ENCODE measurements at places on chromosomes 12 and 14. TPM values are rescaled to one million over a fixed set of nuclear protein-coding genes. Genes with fewer than 3 reads are reported as not detected.
A peak's percentile ranks its signal among the peaks of the same experiment; 100 is the strongest.

Gene ANKRD33
- total RNA-seq: not detected

Gene PMCH
- total RNA-seq: not detected

DNA sequence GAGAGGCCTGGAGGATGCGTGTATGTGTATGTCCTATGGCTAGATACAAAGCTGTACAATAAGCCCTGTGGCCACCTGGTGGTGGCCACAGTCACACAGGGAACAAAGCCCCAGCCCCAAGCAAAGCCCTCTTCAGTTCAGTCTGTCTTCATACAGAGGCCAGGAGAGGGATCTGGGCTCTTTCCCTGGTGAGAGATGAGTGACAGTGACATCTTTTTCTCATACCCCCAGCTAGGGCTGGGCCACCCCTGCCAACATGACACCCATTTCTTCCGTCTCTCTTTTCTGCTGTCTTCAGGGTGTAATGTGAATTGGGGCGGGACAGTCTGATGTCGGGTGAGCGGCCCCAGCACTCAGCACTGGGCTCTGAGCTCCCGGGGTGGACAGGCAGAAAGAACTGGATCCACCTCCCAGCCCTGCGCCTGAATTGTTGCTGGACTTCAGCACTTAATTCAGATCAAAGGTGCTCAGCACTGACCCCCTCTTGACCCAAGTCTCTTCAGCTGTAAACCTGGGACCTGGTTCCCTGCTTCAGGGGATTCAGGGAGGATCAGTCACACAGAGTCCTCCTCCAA is 59.8 kb downstream of the SERPINA3 start:
- no peak for DNase-seq
- no peak overlapping the region for H3K4me3 ChIP-seq

DNA sequence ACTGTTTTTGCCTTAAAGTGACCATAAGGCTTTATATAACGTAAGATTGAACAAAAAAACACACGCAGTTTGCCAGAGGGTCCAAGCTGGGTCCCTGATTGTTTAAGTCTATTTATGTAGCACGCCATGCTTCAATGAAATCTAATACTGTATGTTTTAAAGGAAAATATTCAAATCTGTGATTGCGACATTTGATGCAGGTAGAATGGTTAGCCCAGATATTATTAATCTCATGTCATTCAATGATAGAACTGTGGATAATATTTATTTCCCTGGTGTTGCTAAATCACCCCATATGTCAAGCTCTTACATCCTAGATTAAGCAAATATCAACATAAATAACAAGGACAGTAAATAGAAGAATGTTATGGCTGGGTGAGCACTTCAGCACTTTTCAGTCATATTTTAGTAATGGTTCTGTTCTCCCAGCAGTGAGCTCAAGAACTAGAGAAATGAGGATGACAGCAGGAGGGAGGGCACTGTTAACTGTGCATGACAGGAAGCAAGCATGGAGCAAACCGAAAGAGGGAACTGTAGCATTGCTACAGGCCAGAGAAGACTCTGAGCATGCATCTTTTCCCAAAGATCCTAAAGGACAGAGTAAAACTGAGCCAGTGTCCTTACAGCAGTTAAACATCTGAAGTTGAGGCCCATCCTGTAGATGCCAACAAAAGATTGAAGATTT is 465.7 kb upstream of the MGAT4C start:
- no peak overlapping the region for H3K27ac ChIP-seq
- H3K27me3 ChIP-seq: no peaks in the 10 kb centered on the region
- no peak for DNase-seq
- no peaks in the 10 kb centered on the region for H3K36me3 ChIP-seq

- H3K27ac ChIP-seq: peak overlapping the region; percentile 56
- no peaks in the 10 kb centered on the region for H3K27me3 ChIP-seq
- H3K4me3 ChIP-seq: no peak overlapping the region
- no peaks in the 10 kb centered on the region for H3K36me3 ChIP-seq
- DNase-seq: no peak
- peaks cover 11% of the 10 kb centered on the region for H3K4me1 ChIP-seq
Observed at GRCh38 chr14:20440465-20440864, 4.5 kb upstream of the KLHL33 start.

GRCh38 chr12:131379738-131380137 is 331.2 kb upstream of the SFSWAP start:
- no peaks in the 10 kb centered on the region for H3K36me3 ChIP-seq
- DNase-seq: no peak
- H3K27ac ChIP-seq: no peak overlapping the region
- H3K27me3 ChIP-seq: peaks cover 2% of the 10 kb centered on the region

DNA sequence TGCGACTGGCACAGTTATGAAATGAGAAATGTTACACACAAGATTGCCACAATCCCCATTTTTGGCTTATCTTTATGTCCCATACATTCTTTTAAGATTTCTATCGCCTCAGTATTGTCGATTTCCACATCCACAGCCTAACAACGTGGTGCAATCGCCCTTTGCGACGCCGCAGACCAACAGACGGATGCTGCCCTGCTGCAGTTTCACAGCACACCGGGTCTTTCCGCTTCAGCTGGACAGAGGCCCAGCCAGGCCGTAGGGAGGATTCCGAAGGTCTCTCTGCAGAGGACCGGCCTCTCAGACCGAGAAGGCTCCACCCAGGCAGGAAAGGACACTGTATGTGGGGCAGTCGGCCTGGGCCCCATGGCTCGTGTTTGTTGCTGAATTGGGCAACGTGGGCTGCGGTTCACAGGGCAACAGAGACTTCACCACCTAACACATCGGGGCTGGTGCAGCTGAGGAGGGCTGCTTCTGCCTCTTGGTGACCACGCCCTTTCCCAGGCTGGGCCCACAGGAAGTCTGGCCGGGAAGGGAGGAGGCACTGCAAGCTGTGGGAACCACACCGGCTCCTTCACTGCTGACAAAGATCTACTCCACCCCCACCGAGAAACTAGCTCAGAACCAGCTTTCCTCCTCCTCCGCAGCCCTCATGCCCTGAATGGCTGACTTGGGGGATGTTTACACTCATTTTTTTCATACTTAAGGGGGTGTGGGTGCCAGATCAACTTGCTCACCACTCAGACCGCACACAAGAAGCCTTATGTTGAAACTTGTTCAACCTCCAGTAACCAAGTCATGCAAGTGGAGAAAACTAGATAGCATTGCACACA is 32.9 kb upstream of the MDM1 start:
- H3K36me3 ChIP-seq: peaks cover 8% of the 10 kb centered on the region
- peak; percentile 98 for DNase-seq
- peak overlapping the region; percentile 79 for H3K4me3 ChIP-seq
- H3K4me1 ChIP-seq: peaks cover 82% of the 10 kb centered on the region
- peak overlapping the region; percentile 81 for H3K27ac ChIP-seq

DNA sequence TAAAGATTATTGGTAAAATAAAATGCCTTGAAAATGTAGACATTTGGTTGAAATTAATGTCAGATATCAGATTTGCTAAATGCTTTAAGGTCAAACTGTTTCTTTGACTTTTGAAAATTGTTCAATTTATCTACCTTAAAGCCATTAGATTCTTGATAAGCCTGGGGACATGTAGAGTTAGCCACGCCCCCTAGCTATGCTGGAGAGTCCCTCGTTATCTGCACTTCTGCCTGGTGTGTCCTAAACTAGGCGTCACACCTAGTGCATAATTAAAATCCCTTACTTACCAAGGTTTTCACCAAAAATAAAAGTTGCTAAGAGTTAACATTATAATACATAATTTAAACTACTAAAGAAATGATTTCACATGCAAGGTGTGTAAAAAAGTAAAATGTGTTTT is 79.5 kb downstream of the EGLN3 start:
- H3K27ac ChIP-seq: no peak overlapping the region
- no peaks in the 10 kb centered on the region for H3K27me3 ChIP-seq
- H3K4me3 ChIP-seq: no peak overlapping the region

DNA sequence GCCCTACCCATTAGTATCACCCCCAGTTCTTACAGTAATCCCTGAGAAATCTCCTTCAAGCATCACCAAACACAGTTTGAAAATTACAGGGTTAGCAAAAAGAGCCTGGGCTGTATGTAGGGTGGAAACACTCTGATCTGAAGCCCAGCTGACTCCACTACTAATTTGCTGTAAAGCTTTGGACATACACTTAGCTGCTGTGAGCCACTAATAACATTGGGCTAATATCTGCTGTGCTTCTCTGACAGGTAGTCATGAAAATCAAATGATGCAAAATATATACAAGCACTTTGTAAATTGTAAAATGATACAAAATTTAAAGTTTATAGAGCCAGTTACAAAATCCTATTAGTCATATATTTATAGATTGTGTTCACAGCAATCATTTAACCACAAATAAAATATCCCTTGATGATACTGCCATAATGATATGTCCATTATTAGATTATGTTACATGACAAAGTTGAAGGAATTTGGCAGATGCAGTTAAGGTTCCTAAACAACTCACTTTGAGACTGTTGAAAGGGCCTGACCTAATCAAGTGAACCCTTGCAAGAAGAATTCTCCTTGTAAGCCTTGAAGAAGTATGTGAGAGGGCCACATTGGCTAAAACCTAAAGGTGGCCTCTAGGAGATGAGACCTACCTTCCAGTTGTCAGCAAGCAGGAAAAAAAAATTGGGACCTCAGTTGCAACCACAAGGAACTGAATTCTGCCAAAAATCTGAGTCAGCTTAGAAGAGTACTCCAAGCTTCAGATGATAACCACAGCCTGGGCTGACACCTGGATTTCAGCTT is 19.0 kb downstream of the TWF1 start:
- peaks cover 10% of the 10 kb centered on the region for H3K36me3 ChIP-seq
- no peaks in the 10 kb centered on the region for H3K27me3 ChIP-seq
- no peak overlapping the region for H3K4me3 ChIP-seq

- H3K4me1 ChIP-seq: peaks cover 21% of the 10 kb centered on the region
- DNase-seq: peak; percentile 76
- no peaks in the 10 kb centered on the region for H3K36me3 ChIP-seq
- no peaks in the 10 kb centered on the region for H3K27me3 ChIP-seq
- H3K27ac ChIP-seq: peak overlapping the region; percentile 56
Observed at GRCh38 chr14:104795781-104796686, 486 bp upstream of the AKT1 start.

DNA sequence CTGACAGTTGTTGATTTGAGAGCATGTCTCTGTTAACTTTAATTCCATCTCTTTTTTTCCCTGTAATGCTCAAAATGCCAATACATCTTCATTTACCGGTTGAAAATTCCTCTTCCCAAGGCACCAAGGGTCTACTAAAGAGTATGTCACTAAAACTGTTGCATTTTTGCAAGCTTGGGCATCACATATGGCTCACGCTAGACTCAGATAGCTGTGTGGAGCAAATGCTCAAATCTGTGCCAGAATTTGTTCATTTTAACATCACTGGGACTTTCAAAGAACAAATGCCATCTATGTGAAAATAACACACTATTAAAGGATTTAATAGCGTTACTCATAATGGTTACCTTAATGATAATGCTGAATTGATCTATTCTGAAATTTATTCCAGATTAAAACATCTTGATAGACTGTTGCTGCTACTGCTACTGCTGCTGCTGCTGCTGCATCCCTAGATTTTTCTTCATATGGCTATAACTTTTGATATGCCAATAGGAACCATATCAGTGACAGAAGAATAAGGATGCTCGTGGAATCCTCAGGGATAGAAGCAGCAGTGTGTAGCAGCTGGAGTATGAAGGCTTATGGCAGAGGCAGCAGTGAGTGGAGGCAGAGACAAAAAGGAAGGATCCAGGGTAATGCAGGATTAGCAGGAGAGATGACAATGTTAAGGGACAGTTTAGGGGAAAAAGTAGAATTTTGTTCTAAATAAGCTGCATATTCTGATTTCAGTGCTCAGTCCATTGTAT is 57.3 kb downstream of the MGAT4C start:
- no peaks in the 10 kb centered on the region for H3K4me1 ChIP-seq
- no peaks in the 10 kb centered on the region for H3K27me3 ChIP-seq
- no peak overlapping the region for H3K27ac ChIP-seq
- DNase-seq: no peak
- no peak overlapping the region for H3K4me3 ChIP-seq

- H3K27me3 ChIP-seq: no peaks in the 10 kb centered on the region
- H3K4me3 ChIP-seq: no peak overlapping the region
- no peak overlapping the region for H3K27ac ChIP-seq
- H3K4me1 ChIP-seq: no peaks in the 10 kb centered on the region
- no peaks in the 10 kb centered on the region for H3K36me3 ChIP-seq
Observed at GRCh38 chr14:48876806-48877340, 709.3 kb downstream of the RPS29 start.

DNA sequence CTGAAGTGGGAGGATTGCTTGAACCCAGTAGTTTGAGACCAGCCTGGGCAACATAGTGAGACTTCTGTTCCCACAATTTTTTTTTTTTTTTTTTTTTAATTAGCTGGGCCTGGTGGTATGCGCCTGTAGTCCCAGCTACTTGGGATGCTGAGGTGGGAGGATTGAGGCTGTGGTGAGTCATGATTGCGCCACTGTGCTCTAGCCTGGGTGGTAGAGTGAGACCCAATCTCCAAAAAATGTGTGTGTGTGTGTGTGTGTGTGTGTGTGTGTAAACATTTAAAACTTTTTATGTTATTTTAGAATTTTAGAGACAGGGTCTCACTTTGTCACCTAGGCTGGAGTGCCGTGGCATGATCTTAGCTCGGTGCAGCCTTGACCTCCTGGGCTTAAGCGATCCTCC is 6.8 kb downstream of the PPP1R36 start:
- H3K27ac ChIP-seq: no peak overlapping the region
- no peak for DNase-seq
- H3K4me3 ChIP-seq: no peak overlapping the region

All from natural killer cell treated with Interleukin-12 subunit alpha and Interleukin-12 subunit beta and Interleukin-15 and Interleukin-18, amount 100 ng/mL, for 72 hours (primary cell).